ENCODE measurements at places on chromosomes 6 and 20.
A peak's percentile ranks its signal among the peaks of the same experiment; 100 is the strongest.

GRCh38 chr6:89146718-89147700, 1.2 kb downstream of the PM20D2 start:
- no peak for DNase-seq

- no peak for DNase-seq
Observed at GRCh38 chr6:104404377-104404776, 455.3 kb downstream of the HACE1 start.

GRCh38 chr20:47741669-47742608, 43.3 kb downstream of the SULF2 start:
- DNase-seq = no peak

- no peak for DNase-seq
Observed at GRCh38 chr6:35492258-35492973, 4.5 kb downstream of the TEAD3 start.

- DNase-seq = no peak
Observed at GRCh38 chr6:85677234-85677956, 34.7 kb upstream of the SYNCRIP start.

- DNase-seq = no peak
Observed at GRCh38 chr20:41030061-41030460, 1.4 kb downstream of the TOP1 start.

DNA sequence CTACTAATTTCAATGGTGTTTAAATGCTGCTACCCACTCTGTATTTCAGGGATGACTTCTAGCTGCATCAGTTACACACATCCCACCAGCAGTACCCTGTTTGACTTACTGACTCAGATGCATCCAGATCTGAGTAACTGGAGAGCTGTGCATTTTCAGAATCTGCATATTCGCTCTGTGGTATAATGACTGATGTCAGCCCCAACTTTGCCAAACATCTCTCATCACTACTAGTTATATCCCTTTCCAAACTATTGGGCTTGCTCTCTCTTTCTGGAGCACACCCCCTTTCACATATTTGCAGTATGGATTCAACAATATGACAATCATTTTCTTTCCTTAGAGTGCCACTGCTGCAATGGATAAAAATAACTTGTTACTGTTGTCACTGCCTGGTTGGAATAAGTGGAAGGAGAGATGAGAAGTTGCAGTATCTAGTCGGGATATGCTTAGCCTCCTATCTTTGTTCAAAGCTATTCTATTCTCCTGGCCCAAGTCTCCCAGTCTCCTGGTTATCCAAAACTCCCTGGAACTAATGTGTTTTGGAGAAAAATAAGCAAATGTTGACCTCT, 3.3 kb upstream of the RSPO3 start:
- no peak for DNase-seq

DNA sequence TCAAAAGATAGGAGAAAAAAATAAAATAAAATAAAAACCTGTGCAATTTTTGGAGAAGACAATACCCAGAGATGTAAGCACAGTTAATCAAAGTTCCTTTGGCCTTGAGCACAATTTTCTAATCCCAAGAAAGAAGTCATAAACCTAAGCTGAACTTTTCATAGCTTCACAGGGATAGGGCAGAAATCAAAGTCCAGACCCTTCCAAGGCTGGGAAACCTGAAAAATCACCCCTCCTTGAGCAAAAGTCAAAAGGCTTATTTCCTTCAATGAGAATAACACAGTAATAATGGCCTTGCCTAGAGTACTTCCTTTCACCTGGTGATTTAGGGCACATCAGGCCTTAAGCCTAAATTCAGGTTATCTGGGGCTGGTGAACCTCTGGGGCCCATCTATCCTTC, 415.0 kb upstream of the BTBD3 start:
- DNase-seq = no peak

GRCh38 chr20:5674176-5674660, 76.0 kb upstream of the SHLD1 start:
- no peak for DNase-seq

DNA sequence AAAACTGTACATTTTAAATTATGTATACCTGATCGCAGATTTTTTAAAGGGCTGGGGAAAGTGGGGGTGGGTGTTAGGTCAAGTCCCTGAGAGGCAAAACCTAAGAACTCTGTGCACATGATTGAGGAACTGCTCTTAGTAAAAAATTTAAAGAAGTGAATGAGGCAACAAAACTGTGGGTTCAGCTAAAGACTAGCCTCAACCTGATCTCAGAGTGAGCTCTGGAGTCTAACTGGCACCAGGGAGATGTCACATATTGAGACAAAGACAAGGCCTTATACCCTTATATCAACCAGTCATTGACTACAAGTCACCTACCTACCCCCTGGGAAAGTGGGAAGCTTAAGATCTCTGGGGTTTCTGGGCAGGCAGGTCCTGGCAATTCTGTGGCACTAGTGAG, 27.4 kb upstream of the RUNX2 start:
- no peak for DNase-seq

GRCh38 chr20:24439737-24440387, 29.6 kb upstream of the SYNDIG1 start:
- no peak for DNase-seq

- no peak for DNase-seq
Observed at GRCh38 chr20:24211972-24212371, 223.4 kb upstream of the GGTLC1 start.

GRCh38 chr6:46370622-46371021, 120.6 kb downstream of the RCAN2 start:
- DNase-seq = peak; percentile 40

DNA sequence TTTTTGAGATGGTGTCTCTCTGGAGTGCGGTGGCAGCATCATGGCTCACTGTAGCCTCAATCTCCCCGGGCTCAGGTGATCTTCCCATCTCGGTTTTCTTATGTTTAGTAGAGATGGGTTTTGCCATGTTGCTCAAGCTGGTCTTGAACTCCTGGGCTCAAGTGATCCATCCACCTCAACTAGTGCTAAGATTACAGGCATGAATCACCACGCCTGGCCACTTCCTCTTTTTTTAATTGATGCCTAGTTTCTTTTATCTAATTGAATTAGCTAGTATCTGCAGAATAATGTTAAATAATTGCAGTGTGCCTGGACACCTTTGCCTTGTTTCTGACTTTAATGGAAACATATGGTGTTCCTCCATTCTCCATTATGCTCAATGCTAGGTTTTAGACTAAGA, 38.4 kb upstream of the SLC22A16 start:
- DNase-seq = no peak

- DNase-seq = no peak
Observed at GRCh38 chr6:20575704-20576451, 41.6 kb downstream of the CDKAL1 start.

DNA sequence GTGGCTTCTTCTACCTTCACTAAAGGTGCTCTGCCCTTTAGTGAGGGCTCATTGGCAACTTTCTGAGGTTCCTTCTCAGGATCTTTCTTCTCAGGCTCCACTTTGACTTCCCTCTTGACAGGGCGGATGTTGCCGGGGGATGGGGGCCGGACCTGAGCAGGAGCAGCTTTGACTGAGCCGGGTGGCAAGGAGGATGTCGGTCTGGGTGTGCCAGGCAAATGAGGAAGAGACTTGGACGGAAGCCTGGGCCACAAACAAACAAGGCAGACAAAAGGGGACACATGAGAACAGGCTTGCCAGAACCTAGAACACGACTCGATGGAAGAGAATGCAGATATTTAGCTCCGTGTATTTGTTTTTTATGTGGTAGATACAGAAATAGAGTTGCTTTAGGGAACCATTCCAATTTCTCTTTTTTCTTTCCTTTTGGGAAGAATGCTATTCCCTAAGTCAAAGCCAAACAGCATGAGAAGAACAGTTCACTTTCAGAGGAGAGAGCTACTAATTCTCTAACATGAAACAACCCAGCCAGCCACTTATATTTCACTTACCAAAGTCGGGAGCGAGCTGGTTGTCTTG, 76.2 kb upstream of the BCLAF1 start:
- DNase-seq = no peak
